ENCODE measurements at places on chromosomes 13 and 19.

- no peak for DNase-seq
Measured at GRCh38 chr19:38170334-38170733, 53.7 kb downstream of the DPF1 start.

DNA sequence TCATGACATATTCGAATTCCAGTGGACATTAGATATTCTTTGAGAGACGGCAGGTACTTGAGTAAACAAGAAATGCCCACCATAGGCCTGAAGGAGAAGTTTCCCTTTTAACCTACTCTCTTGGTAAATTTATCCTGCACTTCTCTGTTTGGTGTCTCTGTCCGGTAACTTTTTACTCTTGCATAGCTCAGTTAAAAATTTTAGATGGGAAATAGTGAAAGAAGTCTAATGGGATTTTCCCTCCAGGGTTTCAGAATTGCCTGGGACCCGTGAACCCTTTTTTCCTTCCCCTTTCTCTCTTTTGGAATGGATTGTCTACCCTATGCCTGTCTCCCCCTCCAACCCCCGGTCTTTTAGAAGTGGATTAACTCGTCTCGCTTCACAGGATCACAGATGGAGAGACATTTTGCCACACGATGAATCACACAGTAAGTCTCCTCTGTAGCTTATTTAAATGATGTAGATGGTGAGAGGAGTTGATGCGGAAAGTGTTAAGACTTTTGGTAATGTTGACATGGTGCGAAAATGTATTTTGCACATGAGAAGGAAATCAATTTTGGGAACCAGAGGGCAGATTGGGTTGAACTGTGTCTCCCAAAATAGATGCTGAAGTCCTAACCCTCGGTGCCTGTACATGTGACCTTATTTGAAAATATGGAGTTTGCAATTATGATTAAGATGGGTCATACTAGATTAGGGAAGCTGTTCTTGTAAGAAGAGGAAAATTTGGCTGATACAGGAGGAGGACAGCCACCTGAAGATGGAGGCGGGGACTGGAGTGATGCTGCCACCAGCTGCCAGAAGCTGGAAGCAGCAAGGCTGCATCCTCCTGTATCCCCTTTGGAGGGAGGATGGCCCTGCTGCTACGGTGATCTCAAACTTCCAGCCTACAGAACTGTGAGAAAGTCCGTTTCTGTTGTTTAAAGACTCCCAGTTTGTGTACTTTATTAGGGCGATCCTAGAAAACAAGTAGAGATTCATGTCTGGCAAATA lies 711 bp upstream of the MIPEP start:
- DNase-seq: no peak

DNA sequence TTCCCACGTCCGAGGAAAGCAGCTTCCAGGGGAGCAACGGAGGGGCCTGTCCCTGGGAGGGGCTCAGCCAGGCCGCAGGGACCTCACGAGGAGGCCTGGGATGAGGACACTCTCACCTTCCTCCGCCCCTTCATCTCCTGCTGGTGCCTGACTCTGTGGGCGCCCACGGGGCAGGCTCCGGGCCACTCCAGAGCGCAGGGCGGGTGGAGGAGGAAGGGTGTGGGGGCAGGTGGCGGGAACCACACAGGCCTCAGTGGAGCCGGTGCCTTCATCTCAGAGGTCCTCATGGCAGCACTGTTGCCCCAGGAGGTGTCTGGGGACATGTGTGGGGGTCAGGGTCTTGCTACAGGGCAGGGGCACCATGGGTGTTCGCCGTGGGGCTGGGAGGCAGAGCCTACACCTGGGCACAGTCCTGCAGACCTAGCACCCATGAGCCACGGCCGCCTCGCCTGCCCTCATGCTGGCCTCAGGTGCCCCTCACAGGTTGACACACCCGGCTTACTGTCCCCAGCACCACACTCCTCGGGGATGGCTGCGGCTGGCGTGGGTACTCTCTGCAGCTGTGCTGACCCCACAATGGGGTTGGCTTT lies 10.1 kb upstream of the TMEM255B start:
- no peak for DNase-seq

GRCh38 chr19:11020982-11021759 lies 60.3 kb downstream of the SMARCA4 start:
- DNase-seq: no peak

- DNase-seq: no peak
Measured at GRCh38 chr13:99197117-99197651, 3.5 kb upstream of the UBAC2 start.

GRCh38 chr19:18809149-18809868 lies 18.2 kb upstream of the COMP start:
- DNase-seq: no peak

GRCh38 chr19:2629491-2630351 lies 72.8 kb downstream of the GNG7 start:
- no peak for DNase-seq

- DNase-seq: no peak
Measured at GRCh38 chr19:55441319-55441691, 1.8 kb downstream of the SHISA7 start.

- no peak for DNase-seq
Measured at GRCh38 chr19:44744871-44745332, 3.6 kb upstream of the BCL3 start.

- DNase-seq: peak; percentile 92
Measured at GRCh38 chr13:41310963-41311405, at the start of gene NAA16. Gene NAA16, plus strand, starts transcription at chr13:41311267. Its CDS starts 262 bp downstream, at chr13:41311529.

GRCh38 chr13:44426461-44426860 lies 52.8 kb downstream of the SERP2 start:
- DNase-seq: no peak

- DNase-seq: no peak
Measured at GRCh38 chr19:29269641-29270040, 56.7 kb upstream of the UQCRFS1 start.

GRCh38 chr19:35225951-35226350 lies 2.6 kb downstream of the FAM187B start:
- DNase-seq: no peak

- DNase-seq: no peak
Measured at GRCh38 chr19:53904909-53905308, 4.2 kb upstream of the CACNG7 start.

DNA sequence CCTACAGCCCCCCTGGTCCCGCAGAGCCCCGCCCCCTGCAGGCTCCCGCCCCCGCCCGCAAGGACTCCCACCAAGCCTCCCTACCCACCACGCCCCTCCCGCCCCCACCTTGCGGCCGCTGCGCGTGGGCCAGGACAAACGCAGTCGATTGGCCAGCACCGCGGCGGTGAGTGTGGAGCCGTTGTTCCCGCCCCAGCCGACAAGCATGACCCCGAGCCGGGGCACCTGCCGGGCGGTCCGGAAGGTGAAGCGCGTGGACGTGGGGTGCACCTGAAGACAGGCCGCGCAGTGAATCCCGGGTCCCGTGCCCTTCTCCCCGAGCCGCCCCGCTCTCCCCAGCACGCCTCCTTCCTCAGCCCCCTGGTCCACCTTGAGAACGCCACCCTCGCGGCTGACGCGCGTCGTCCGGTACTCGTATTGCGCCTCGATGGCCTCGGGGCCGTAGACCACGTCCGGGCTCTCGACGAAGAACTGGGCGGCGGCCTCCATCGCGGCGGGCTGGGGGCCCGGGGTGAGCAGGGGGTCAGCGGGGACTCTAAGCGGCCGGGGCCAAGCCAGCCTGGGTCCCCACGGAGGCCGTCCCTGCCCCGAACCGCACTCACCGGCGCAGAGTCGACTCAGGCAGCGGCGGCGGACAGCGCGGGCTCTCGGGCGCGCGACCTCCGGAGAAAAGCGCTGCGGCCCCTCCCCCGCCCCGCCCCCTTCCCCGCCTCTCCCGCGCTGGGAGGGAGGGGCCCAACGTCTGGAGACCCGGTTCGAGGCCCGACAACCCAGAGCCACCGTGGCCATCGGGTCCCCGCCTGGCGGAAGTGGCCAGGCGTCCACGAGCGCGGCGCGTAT lies at the start of gene ISYNA1:
TSS of gene ISYNA1 (minus strand) at position 643 of the 840 bp plus-strand sequence. CDS start at position 489, 154 bp downstream.
- DNase-seq: no peak

DNA sequence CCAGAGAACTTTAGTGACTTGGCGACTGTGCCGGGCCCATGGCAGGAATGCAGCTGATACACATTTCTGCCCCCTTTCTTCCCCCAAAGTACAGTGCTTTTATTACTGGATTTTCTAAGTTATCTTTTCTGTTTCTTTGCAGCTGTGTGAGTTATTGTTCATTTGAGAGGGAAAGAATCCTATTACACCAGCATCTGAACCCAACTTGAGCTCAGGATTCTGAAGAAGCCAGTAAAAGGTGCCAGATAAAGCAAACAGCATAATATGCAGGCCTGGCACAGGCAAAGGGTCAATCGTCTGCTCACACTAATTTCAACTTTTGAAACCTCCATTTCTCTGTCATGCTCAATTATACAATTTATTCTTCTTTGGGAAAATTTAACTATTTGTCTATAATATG lies 93.9 kb downstream of the DOCK9 start:
- no peak for DNase-seq

- no peak for DNase-seq
Measured at GRCh38 chr13:45398877-45399276, 19.3 kb downstream of the SLC25A30 start.

GRCh38 chr13:44739120-44739519 lies 163.0 kb upstream of the TSC22D1 start:
- DNase-seq: no peak

DNA sequence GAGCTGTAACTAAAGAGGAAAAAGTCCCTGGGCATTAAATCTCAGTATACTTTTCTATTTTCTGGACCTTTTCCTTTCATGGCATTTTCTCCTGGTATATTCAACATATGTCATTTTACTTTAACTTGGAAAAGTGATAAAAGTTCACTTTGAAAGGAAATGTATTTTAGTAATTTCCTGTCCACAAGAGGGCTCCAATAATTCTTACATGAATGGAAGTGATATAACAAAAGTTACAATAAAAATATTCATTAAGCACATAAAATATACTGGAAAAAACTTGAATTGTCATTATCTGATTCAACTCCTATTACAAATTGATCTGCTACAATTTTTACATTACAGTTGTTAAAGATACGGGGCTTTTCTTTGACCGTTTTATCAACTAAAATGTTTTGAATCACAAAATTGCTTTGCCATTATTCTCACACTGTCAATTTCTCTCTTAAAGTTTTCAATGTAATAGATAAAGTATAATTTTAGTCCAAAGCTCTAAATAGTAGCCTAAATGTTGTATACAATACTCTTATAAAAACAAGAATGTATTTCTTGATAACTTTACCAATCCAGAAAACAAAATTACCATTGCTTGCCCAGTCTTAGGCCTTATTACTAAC lies 4.9 kb downstream of the UBL3 start:
- DNase-seq: no peak

DNA sequence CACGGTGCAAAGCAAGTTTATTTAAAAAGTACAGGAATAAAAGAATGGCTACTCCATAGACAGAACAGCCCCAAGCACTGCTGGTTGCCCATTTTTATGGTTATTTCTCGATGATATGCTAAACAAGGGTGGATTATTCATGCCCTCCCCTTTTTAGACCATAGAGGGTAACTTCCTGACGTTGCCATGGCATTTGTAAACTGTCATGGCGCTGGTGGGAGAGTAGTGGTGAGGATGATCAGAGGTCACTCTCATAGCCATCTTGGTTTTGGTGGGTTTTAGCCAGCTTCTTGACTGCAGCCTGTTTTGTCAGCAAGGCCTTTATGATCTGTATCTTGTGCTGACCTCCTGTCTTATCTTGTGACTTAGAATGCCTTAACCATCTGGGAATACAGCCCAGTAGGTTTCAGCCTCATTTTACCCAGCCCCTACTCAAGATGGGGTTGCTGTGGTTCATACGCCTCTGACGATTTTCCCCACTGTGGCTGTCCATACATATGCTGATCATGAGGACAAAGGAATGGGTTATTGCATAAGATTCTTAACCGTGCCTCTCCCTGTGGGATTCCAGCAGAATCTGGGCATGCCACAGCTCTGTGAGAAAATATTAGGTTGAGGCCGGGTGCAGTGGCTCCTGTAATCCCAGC lies 36.9 kb upstream of the ZNF507 start:
- DNase-seq: no peak
